ENCODE measurements at places on chromosomes 4 and X. TPM values are rescaled to one million over a fixed set of nuclear protein-coding genes. Genes with fewer than 3 reads are reported as not detected.

CYBB gene
- 0.11 TPM for total RNA-seq

UGT2B15 gene
- 0.25 TPM for total RNA-seq

NLGN4X gene
- 66.9 TPM for total RNA-seq

ADH1C gene
- total RNA-seq: 0.23 TPM

RASGEF1B gene
- 6.9 TPM for total RNA-seq

FABP2 gene
- total RNA-seq: not detected

C4orf33 gene
- total RNA-seq: 6.7 TPM

SPACA5 gene
- not detected for total RNA-seq

FGA gene
- 5.9 TPM for total RNA-seq

FAAH2 gene
- total RNA-seq: 5.0 TPM

CT45A2 gene
- total RNA-seq: not detected

PABPC1L2A gene
- total RNA-seq: 0.83 TPM

KIAA1210 gene
- not detected for total RNA-seq

ZNF674 gene
- total RNA-seq: 4.4 TPM

FGFBP1 gene
- not detected for total RNA-seq

MPP1 gene
- 14.7 TPM for total RNA-seq

TSPAN7 gene
- total RNA-seq: 15.7 TPM

GDPD2 gene
- 7.0 TPM for total RNA-seq

SLC49A3 gene
- 5.8 TPM for total RNA-seq

ZNF711 gene
- total RNA-seq: 14.3 TPM

RNF150 gene
- total RNA-seq: 7.0 TPM

PPP1R3F gene
- 11.3 TPM for total RNA-seq

MAGEA2 gene
- 9.2 TPM for total RNA-seq

CTAG1A gene
- not detected for total RNA-seq

CFAP99 gene
- 0.41 TPM for total RNA-seq

NXF2 gene
- total RNA-seq: not detected

ADH7 gene
- total RNA-seq: not detected

NONO gene
- total RNA-seq: 665 TPM

FAM133A gene
- total RNA-seq: 0.16 TPM

MAGEB2 gene
- 0.23 TPM for total RNA-seq

SHROOM3 gene
- 52.6 TPM for total RNA-seq
